ENCODE measurements at places on chromosomes 3 and 15. TPM values are rescaled to one million over a fixed set of nuclear protein-coding genes. Genes with fewer than 3 reads are reported as not detected.
A peak's percentile ranks its signal among the peaks of the same experiment; 100 is the strongest.

IL17RB gene
- not detected for total RNA-seq

ST3GAL6 gene
- 17.7 TPM for total RNA-seq

INSYN1 gene
- total RNA-seq, result 0.58 TPM

SIDT1 gene
- not detected for total RNA-seq

PDIA5 gene
- total RNA-seq, result 85.6 TPM

ECE2 gene
- total RNA-seq, result not detected

MEX3B gene
- total RNA-seq, result 18.2 TPM

APBA2 gene
- total RNA-seq, result 11.1 TPM

LSAMP gene
- total RNA-seq, result not detected

TLR9 gene
- not detected for total RNA-seq

GPR87 gene
- not detected for total RNA-seq

GRCh38 chr3:13633176-13633575 lies 84.3 kb downstream of the FBLN2 start:
- H3K27me3 ChIP-seq, result no peaks in the 10 kb centered on the region
- no peaks in the 10 kb centered on the region for H3K36me3 ChIP-seq
- DNase-seq, result no peak
- H3K27ac ChIP-seq, result no peak overlapping the region

DNA sequence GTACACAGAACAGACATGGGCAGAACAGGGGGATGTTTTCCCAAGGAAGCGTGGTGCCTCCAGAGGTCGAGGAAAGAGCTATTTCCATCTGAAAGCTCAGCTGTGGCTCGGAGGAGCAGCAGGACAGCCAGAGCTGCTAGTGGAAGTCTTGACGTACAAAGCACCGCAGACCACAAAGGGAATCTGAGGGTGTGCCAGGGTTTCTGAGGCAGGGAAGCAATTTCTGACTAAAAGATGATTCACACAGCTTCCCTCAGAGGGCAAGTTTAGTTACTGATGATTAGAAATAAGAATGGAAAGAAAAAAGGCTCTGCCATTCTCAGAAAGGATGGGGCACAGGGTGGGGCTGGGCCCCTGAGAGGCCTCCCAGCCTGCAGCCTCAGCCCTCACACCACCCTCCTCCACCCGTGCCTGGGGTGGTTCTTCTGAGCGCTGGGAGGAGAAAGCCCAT lies 45.8 kb upstream of the SEC13 start:
- H3K36me3 ChIP-seq, result no peaks in the 10 kb centered on the region
- DNase-seq, result peak; percentile 63
- H3K27ac ChIP-seq, result no peak overlapping the region
- H3K4me1 ChIP-seq, result no peaks in the 10 kb centered on the region

DNA sequence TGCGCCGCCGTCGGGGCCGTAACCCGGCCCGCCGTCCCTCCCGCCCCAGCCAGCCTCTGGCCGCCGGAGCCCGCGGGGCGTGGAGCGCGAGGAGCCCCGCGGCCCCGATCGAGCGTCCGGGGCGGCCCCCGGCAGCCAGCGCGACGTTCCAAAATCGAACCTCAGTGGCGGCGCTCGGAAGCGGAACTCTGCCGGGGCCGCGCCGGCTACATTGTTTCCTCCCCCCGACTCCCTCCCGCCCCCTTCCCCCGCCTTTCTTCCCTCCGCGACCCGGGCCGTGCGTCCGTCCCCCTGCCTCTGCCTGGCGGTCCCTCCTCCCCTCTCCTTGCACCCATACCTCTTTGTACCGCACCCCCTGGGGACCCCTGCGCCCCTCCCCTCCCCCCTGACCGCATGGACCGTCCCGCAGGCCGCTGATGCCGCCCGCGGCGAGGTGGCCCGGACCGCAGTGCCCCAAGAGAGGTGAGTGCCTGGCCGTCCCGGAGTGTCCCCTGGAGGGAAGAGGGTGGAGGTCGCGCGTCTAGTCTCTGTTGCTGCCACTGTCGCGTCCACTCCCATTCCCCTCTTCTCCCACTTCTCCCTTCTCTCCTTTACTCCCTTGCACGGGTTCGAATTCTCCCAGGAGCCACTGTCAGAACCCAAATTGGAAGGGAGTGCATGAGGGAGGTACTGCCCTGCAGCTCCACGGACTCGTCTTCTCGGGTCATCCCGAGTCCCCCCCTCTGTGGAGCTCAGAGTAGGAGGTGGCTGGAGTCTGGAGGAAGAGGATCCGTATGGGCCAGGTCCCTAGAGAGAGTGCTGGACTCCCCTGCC lies 585 bp downstream of the CSK start:
- H3K27me3 ChIP-seq, result no peaks in the 10 kb centered on the region
- no peak for DNase-seq
- peaks cover 29% of the 10 kb centered on the region for H3K4me1 ChIP-seq
- H3K4me3 ChIP-seq, result peak overlapping the region; percentile 88
- peak overlapping the region; percentile 62 for H3K27ac ChIP-seq

GRCh38 chr15:98999233-98999632 lies 8.4 kb downstream of the PGPEP1L start:
- H3K27me3 ChIP-seq, result no peaks in the 10 kb centered on the region
- no peaks in the 10 kb centered on the region for H3K36me3 ChIP-seq
- no peak overlapping the region for H3K27ac ChIP-seq
- no peaks in the 10 kb centered on the region for H3K4me1 ChIP-seq
- no peak overlapping the region for H3K4me3 ChIP-seq

DNA sequence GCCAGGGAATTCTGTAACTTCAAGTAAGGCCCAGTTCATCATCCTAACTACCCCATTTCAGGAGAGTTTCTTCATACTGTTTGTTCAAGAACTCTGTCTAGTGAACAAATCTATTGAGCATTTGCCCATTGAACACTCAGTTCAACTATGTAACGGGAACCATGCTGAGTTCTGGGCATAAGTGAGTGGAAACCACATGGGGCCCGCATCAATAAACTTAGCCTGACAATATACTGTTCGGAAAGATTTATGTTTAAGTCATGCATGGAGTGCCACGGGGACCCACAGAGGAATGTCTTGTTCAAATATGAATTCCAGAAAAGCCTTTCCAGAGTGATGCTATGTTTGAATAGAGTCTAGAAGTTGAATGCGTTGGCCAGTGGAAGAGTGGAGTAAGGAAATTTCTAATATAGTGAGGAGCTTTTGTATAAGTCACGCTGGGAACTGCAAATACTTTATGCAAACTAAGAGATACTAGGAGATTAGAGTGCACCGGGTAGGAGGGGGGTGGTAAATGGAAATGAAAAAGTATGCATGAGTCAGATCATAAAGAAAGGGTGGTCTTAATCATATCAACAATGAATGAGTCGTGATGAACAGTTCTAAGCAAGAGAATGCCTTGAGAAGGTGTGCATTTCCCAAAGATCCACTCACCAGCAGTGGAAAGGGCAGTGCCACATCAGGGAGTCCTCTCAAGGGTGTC lies 279.8 kb downstream of the VPS13C start:
- H3K36me3 ChIP-seq, result no peaks in the 10 kb centered on the region
- H3K4me3 ChIP-seq, result no peak overlapping the region
- H3K27me3 ChIP-seq, result no peaks in the 10 kb centered on the region
- H3K4me1 ChIP-seq, result no peaks in the 10 kb centered on the region
- no peak for DNase-seq
- H3K27ac ChIP-seq, result no peak overlapping the region

Measured in endothelial cell of umbilical vein (primary cell).